ENCODE measurements at places on chromosomes 2 and 18.

GRCh38 chr2:189580241-189580651 lies 340 bp downstream of the SLC40A1 start:
- DNase-seq, result peak; percentile 68

DNA sequence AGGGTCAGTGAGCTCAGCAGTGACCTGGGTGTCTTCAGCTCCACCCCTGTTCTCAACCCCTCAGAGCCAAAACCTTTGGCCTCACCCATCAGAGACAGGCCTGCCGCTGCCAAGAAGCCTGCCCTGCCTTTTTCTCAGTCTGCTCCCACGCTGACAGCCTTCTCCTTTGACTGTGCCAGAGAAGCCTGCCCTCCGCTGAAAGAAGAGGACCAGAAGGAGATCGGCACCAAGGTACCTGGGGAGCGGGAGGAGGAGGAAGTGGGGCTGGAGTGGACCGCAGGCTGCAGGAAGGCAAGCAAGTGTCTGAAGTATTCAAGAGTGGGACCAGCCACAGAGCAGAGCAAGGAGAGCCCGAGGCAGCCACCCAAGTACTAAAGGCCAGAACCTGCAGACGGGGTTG lies 33.2 kb downstream of the TOGARAM2 start:
- no peak for DNase-seq

GRCh38 chr18:58953627-58954026 lies 89.0 kb downstream of the ZNF532 start:
- DNase-seq, result peak; percentile 59

- no peak for DNase-seq
These were observed 255.9 kb downstream of the TXNL1 start for GRCh38 chr18:56382541-56382940.

GRCh38 chr2:100964222-100964621 lies 37.9 kb upstream of the RPL31 start:
- DNase-seq, result no peak

DNA sequence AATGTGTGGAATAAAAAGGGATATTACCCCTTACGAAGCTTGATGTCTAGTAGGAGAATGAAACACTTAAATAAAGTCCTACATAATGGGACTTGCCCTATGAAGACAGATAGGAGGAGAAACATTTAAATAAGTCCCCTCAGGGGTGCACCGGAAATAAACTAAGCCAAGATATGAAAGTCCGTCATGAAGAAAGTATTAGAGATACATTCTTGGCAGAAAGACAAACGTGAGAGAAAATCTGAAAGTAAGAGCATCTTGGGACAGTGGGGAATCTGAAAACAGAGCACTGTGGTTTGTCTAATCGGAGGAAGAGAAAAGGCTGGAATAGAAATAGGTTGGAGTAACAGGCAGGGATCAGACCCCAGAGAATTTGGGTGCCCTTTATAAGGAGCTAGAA lies 516.9 kb upstream of the DSEL start:
- no peak for DNase-seq

DNA sequence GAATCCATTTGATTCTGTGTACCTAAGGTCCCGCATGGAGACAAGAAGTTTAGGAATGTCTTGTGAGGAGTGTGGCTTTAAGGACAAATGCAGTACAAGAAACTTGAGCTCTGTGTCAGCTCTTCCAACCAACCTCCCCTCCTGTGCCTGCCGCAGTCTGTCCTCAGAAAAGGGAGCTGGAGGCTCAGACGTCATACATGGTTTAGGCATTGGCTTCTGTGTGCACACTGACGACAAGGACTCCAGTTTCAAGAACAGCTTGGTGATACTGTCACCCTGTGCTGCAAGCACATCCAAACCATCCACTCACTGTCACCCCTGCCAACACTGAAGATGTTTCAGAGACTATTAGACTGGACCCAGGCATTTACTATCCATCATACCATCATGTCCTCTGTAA lies 470.4 kb downstream of the IRS1 start:
- DNase-seq, result no peak

- DNase-seq, result no peak
These were observed 479.3 kb upstream of the HS6ST1 start for GRCh38 chr2:128797937-128798336.

DNA sequence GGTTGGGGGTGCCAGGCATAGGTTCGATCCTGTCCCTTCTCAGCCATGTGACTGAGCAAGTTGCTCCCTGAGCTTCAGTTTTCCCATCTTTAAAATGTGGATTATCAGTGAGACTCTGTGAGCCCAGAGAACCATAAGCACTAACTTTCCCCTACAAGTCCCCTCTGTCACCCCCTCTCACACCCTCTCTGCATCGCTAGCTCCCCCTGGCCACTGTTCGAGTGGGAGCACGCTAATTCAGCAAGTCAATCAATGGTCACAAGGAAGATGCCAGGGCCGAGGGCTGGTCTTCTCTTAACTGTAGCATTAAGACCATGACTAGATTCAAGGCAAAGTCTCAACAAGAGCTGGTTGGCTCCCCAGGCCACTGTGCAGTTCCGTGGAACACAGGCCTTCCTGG lies 66.2 kb downstream of the BCL2L11 start:
- DNase-seq, result no peak

GRCh38 chr2:42314892-42315468 lies 46.0 kb downstream of the COX7A2L start:
- no peak for DNase-seq

- no peak for DNase-seq
These were observed 1324.1 kb upstream of the SLC39A10 start for GRCh38 chr2:194332799-194333490.

DNA sequence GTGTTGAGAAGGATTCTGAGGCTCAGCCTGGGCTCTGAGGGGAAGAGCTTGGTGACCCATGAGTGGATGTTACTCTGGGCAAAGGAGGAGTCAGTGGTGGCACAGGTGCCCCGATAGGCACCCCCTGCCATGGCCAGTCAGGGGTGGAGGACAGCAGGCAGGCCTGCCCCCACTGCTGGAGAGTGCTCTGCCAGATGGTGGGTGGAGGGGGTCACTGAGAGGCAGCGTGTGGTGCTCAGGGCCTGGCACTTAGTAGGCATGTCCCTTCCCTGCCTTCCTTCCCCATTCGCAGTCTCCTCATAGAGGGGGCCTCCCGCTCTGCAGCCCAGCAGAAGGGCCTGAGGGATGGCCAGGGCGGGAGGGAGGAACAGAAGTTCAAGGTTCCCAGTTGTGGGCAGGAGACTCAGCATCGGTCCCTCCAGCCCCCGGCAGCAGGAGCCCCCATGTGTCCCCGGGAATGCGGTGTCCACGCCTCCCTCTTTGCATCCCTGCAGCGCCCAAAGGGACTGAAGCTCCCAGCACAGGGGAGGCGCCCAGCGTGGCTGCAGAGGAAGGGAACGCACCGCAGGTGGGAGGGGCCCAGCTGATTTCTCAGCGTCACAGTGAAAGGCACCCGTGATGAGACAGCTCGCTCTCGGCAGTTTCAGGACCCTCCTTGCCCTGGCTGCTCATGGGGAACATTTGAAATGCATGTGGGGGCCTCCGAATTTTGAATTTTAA lies 5.7 kb upstream of the SNED1 start:
- no peak for DNase-seq

DNA sequence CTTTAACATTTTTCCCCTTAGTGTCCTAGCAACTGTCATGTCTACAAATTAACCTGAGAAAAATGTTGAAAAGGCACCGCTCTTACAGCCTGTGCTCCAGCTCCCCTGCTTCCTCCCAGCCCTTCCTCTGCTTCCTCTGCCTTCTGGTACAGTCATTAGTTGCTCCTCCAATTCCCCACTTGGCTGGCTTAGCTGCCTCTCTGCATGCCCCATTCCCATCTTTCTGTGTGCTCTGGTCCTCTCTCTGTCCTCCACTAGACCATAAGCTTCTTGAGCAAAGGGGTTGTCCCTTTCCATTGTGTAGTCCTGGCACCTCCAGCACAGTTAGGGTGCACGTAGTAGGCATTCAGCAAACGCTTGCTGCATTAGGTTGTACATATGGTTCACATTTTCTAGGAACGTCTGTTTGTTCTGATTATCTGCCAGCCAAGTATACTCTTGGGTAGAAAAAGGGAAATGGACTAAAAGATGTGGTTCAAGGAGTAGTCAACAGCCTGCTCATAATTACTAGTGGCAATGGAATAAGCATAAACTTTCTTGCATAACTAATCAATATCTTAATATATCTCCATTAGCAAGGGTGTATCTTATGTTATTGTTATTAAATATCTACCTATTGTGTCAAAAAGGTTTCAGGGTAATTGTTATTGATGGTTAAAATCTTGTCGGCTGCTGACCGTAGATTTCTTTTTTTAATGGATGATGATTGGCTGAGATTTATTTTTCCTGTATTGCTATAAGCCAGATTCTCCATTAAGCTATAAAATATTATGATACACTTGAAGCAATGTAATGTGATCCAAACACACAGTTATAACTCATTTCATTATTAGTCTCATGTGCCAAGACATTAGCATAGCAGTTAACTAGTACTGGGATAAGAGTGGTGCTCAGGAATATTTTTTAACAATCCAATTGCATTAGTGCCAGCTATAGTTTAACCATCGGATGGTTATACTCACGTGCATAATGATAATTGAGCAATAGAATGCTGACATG lies 340.1 kb downstream of the SLC4A3 start:
- DNase-seq, result no peak

DNA sequence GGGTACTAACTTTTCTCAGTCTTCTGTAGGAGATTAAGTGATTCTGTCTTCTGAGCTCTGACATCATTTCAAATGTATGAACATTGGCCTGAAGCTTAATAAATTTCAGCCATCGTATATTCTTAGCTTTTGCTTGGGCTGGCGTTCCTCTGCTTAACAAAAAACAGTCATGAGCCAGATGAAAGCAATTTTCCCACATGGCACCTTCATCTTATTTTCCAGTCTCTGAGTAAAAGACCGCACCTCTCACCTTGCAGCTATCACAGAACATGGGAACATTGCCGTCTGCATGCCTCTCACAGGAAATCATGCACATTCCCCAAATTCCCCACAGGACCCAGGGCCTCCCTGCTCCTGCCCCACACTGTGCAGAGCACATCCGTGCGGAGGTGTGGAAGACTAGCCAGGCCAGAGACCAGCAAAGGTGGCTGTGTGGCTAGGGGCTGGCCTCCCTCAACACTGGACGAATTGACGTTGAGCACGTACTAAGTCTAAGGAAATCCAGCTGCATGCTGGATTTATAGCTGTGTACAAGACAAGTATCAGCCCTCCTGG lies 531.8 kb upstream of the ID2 start:
- DNase-seq, result no peak

DNA sequence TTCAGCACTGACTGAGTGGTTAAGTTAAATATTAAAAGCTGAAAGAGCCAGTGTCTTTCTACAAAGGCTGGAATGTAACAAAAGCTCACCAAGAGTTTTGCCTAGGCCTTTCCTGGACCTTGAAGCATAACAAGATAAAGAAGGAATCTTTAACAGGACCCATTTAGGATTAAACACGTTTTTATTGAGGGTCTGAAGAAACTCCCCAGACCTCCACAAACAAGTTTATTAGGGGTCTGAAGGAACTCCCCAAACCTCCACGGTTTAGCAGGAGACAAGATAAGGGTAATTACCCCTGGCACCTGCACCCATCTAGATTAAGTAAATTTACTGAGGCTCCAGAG lies 104.0 kb downstream of the ACAA2 start:
- no peak for DNase-seq

- peak; percentile 86 for DNase-seq
These were observed 305.6 kb upstream of the CXCR4 start for GRCh38 chr2:136423516-136423996.

GRCh38 chr18:34991561-34991960 lies 49.7 kb upstream of the MAPRE2 start:
- no peak for DNase-seq

- DNase-seq, result no peak
These were observed 16.7 kb downstream of the CAPN10 start for GRCh38 chr2:240603081-240603835.

DNA sequence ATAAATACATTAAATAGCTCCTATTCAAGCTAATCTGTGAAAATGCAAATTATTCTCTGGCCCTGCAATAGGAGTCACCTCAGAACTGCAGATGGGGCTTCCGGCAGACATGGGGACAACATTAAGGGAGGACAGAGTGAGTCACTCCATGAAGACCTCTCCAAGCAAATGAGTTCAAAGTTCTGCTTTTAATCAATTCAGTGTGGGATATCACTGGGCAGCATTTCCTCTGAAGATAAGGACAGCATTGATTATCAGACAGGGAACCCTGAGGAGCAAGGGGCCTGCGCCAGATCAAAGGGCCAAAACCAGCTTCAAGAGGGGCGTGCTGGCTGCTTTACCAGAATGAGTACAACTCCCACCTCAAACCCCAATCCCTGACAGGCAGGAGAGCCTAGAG lies 356.9 kb upstream of the KLHL29 start:
- no peak for DNase-seq

DNA sequence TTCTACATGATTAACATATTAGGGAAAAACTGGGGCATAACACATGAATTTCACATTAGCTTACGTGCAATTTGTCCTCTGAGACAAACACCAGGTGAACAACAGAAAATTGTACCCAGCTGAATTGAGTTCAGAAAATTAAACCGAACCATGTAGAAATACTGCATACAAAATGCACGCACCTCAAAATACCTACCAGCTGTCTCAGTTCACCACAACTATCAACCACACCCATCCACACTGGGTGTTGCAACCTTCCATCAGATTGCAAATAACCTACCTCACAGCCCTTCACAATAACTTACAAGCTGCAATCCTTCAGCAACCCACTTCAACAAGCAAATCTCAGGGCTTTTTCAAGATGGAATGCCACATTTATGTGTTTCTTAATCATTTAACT lies 55.9 kb downstream of the UNC50 start:
- no peak for DNase-seq

All from NCI-H510A treated with DMSO at 0.1 percent for 48 hours (cell line).